ENCODE measurements at places on chromosomes 12 and 14.

- no peak for DNase-seq
These were observed 81.4 kb downstream of the BBS10 start for GRCh38 chr12:76266797-76267196.

GRCh38 chr12:85588221-85588620 lies 248.0 kb downstream of the RASSF9 start:
- no peak for DNase-seq

GRCh38 chr14:104979758-104980610 lies 1.8 kb upstream of the AHNAK2 start:
- DNase-seq = no peak

DNA sequence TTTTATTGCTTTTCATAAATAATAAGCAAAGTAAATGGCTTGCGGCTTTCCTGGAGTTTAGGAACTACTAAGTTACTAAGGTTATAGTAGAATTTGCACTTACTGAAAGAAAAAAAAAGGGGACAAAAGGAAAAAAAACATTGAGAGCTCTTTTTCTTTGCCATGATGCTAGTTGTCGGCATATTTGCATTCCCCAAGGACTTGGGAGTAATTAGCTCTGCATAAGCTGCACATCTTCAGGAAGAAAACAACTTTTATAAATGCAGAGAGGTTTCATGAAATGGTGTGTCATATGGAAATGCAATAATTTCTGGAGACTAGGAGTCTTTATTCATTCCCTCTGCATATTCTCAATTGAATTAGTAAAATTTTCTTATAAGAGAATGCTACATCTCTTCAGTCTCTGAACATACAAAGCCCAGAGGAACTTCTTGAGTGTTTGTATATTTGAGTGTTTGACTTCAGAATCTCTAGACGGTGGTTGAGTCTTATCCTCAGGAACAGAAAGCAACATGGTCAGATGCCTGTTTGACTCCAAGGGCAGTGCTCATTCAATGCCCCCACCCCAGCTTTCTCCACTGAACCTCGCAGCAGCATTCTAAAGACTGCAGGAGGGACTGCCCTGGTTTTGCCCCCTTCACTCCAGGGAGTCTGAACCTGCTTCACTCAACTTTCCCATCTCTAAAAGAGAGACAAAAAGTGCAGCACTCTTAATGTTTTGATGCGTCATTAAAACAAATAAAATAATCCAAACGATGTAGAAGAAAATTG lies 158.9 kb upstream of the EEA1 start:
- DNase-seq = no peak

DNA sequence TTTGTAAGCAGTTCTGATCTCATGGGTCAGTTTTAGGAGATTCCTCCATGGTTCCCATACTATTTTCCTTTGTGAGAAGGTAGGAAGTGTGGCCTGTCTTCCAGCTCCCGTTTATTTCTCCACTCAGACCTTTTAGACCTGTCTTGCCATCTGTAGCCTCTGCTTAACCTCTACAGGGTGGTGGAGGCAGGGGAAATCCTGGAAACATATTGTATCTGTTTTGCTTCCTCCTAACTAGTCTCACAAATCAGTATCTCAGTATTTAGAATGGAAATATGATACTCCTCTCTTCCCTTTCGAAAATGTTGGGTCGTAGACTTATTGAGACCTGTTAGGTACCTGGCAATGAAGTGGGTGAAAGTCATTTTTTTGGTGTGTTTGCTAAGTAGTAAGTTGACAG lies 399.4 kb upstream of the RGS6 start:
- DNase-seq = no peak
